Activated T-cell treated with anti-CD3 and anti-CD28 coated beads, Interleukin-2, amount 50 U/mL, for 1 hour (primary cell): ENCODE measurements at places on chromosomes 5 and 9.

GRCh38 chr5:91794856-91795548 is 411.9 kb upstream of the ARRDC3 start:
- no peak for DNase-seq

GRCh38 chr5:16615741-16616535 is 859 bp downstream of the RETREG1 start:
- DNase-seq: no peak

GRCh38 chr9:134328841-134329575 is 2.8 kb downstream of the RXRA start:
- DNase-seq: no peak

- DNase-seq: no peak
These were observed 33.0 kb upstream of the CTNNAL1 start for GRCh38 chr9:109046346-109046745.

DNA sequence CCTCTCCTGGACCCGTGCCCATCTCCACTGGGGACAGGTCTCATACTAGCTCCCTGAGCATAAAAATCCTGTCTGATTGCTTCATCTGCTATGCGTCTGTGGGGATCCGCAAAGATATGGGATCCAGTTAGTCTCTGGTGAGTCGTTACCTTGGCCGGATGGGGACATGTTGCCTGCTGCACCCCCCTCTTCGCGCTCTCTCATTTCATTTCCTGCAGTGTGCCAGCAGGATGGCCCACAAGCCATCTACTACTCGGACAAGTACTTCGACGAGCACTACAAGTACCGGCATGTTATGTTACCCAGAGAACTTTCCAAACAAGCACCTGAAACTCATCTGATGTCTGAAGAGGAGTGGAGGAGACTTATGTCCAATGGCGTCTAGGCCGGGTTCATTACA is 17.0 kb upstream of the CEP78 start:
- DNase-seq: no peak

GRCh38 chr5:81182396-81183390 is 50.4 kb upstream of the CKMT2 start:
- DNase-seq: no peak

GRCh38 chr5:143447983-143448382 is 44.5 kb upstream of the NR3C1 start:
- DNase-seq: no peak

DNA sequence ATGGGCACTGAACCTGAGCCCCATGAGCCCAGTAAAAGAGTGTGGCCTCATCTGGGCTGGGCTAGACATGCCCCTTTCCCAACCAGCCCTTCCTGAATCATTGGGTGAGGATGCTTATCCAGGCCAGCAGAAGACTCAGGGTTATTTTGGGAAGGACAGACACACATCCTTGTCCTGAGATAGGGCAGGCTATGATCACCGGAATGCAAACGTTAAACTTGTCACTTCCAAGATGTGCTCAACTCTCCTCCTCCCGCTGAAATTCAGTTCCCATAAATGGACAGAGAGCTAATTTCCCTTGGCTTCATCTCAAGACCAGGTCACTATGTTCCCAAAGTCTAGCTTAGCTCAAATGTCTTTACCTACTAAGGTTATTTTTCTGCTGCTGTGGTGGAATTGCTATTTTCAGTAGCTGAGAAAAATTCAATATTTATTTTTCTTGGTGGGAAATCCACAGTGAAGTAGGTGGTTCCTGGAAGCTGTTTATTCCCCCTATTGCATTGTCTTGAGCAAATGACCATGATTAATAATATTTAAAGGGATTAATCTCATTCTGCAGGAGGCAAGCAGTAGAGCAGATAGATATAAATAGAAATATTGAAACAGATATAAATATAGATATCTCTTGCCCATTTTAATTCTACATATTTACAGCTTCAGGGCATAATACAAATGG is 70.0 kb downstream of the NXNL2 start:
- no peak for DNase-seq

DNA sequence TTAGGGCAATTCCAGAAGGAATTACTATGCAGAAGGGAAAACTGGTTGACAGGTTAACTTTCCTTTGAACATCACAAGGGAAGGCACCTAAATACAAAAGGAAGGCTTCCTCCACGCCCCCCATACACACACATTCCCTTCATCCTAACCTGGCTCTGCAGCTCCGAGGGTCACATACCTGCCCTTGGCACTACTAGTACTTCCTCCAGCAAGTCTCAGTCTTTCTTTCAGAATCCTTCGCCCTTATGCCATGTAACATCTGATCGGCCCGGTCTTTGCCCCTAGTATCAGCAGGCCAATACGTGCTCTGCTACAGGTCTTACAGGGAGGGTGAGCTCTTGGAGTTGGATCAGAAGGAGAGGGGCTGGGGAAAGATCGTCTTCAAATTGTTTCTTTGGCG is 1.6 kb upstream of the MARCHF6 start:
- DNase-seq: no peak

GRCh38 chr9:131727184-131727759 is 12.6 kb downstream of the RAPGEF1 start:
- DNase-seq: no peak

- no peak for DNase-seq
These were observed 121.2 kb downstream of the CEMIP2 start for GRCh38 chr9:71647094-71647591.

DNA sequence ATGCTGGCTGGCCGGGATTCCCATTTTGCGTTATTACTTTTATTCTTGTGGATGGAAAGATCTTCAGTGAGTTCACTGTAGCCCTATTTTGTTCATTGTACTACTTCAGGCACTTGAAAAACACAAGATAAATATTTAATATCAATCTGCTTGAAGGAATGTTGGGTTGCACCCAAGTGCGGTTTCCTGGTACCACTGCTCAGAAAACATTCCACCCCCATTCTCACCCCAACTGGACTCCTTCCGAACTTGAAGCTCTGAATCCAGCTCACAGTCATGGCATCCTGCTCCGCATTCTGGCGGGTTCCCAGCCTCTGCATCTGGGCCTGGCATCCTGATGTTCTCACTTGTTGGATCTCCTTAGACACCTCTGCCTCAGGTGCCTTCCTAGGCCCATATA is 103.2 kb downstream of the CFAP90 start:
- DNase-seq: no peak

- no peak for DNase-seq
These were observed 75.8 kb downstream of the GHR start for GRCh38 chr5:42499016-42499415.

DNA sequence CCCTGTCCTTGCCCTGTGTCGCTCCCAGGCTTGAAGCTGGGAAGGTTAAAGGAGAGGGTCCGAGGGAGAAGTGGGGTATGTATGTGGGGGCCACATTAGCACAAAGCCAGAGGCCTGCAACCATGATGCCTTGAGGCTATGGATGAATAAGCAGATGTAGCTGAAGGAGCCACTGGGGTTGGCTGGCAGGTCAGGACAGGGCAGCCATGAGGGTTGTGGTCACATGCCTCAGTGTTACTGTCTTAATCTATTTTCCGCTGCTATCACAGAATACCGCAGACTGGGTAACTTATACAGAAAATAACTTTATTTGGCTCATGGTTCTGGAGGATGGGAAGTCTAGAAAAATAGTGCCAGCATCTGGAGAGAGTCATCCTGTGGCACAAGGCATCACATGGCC is 9.2 kb upstream of the GRHPR start:
- DNase-seq: no peak

- DNase-seq: no peak
These were observed 656.8 kb upstream of the DMAC1 start for GRCh38 chr9:8456344-8456743.

DNA sequence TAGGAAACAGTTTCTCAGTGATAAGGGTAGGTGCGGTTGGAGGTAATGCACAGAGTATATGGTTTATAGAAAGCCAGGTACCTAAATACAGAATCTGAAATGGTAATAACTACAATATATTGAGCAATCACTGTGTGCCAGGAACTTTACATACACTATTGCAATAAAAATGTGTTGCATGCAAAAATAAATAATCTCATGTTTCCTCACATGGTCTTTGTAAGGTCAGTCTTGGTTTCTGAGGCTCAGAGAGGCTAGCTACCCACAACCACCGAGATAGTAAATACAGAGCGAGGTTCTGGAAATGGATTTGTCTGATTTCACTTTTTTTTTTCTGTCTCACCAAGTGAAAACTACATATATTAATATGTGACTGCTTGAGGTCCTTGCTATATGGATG is 128.9 kb downstream of the CAMK4 start:
- no peak for DNase-seq

- DNase-seq: no peak
These were observed 86.4 kb upstream of the CDH6 start for GRCh38 chr5:31107091-31107518.

- DNase-seq: no peak
These were observed 172.3 kb upstream of the CDH6 start for GRCh38 chr5:31021181-31021624.

DNA sequence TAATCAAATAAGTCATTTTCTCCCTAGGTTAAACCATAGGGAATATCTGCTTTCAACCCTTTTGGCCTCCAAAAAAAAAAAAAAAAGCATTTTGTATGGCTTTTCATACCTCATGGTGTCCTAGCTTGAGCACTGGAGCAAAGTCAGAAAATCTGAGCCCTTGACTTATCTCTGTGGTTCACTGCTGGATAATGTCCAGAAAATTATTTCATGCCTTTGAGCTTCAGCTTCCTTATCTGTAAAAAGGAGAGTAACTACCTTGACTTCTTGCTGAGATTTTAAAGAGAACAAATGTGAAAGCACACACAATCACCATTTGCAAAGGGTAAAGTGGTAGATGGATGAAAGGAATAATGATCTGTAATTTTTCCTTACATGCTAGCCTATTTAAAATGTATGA is 165.9 kb downstream of the ALDH1A1 start:
- no peak for DNase-seq

- DNase-seq: no peak
These were observed 438.5 kb upstream of the RGMB start for GRCh38 chr5:98334946-98335345.

- DNase-seq: no peak
These were observed 122.0 kb downstream of the PRDM6 start for GRCh38 chr5:123211084-123211483.

GRCh38 chr5:11863911-11864310 is 40.3 kb downstream of the CTNND2 start:
- no peak for DNase-seq

- DNase-seq: no peak
These were observed 135.3 kb downstream of the ROR2 start for GRCh38 chr9:91814753-91815152.

DNA sequence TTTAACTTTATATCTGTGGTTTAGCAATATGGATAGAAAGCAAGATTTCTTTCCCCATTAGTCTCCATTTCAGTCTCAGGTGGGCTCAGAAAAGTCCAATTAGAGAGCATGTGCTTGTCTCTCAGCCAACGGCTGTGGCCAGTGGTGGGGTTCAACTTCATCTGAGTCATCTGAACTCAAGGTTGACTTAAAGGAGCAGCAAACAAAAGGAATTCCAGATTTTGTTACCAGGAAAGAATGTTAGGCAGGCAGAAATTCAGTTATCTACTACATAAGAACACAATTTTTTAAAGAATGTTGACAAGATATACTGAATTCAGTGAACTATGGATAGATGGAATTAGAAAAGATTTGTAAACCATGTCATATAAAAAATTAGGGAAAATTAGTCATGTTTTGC is 784.1 kb downstream of the MAT2B start:
- no peak for DNase-seq

- DNase-seq: no peak
These were observed 633.5 kb downstream of the DTWD2 start for GRCh38 chr5:118354797-118355196.

GRCh38 chr9:38130724-38131123 is 61.7 kb upstream of the SHB start:
- no peak for DNase-seq

GRCh38 chr9:136754059-136754572 is 3.9 kb downstream of the LCN8 start:
- no peak for DNase-seq

DNA sequence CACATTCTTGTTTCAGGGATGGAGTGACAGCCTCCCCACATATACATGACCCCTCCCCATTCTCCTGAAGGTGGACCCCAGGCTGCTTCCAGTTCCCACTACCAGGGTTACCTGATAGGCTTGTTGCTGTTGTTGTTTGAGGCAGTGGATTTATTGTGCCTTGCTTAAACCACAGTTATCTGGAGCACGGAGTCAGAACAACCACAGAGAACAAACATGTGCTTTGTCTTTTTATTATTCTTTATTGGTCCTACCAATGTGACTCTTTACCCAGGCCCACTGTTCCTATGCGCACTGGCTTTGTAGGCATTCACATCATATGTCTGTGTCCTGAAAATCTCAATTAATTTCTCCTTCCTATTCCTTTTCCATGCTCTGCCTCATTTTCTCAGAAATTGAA is 41.2 kb upstream of the IPPK start:
- no peak for DNase-seq
